CD4-positive, alpha-beta T cell treated with Interleukin-2 at 100 ng/mL for 4 hours (primary cell): ENCODE measurements at places on chromosomes 1 and 21.

GRCh38 chr21:36200081-36200561 lies 43.5 kb downstream of the DOP1B start:
- DNase-seq: no peak

GRCh38 chr1:213564215-213564659 lies 423.5 kb upstream of the PROX1 start:
- no peak for DNase-seq

- peak; percentile 93 for DNase-seq
Observed at GRCh38 chr21:37564341-37564923, 197.9 kb downstream of the DYRK1A start.

DNA sequence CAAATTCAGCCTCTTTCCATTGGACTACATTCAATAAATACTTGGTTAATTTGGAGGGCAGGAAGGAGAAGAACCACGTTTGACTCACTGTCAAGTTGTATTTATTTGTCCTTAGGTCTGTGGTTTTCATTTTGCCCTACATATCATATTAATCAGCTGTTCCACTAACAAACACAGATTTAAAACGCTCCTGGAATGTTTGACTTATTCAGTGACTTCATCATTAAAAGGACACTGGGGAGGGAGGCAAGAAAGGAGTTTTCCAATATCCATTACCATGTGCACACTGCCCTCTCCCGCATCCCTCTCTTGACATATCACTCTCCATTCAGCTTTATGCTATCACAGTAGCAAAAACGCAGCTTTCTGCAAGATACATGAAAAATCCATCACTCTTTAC lies 98.2 kb upstream of the C1orf87 start:
- no peak for DNase-seq

DNA sequence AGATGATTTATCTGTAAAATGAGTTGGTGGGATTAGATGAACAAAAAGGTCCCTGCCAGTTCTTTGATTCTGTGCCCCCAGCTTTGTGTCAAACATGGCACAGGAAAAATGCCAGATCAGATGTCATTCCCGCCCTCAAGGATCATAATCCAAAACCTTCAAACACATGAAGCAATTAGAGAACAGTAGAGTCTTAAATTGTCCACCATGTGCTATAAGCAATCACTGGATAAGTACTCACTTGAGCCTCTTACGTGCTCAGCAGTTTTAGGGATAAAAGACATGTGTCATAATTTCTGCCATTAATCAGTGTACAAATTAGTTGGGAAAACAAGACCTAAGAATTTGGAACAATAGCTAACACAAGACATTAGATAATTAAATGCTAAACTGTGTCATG lies 15.4 kb upstream of the KIAA0040 start:
- DNase-seq: no peak

DNA sequence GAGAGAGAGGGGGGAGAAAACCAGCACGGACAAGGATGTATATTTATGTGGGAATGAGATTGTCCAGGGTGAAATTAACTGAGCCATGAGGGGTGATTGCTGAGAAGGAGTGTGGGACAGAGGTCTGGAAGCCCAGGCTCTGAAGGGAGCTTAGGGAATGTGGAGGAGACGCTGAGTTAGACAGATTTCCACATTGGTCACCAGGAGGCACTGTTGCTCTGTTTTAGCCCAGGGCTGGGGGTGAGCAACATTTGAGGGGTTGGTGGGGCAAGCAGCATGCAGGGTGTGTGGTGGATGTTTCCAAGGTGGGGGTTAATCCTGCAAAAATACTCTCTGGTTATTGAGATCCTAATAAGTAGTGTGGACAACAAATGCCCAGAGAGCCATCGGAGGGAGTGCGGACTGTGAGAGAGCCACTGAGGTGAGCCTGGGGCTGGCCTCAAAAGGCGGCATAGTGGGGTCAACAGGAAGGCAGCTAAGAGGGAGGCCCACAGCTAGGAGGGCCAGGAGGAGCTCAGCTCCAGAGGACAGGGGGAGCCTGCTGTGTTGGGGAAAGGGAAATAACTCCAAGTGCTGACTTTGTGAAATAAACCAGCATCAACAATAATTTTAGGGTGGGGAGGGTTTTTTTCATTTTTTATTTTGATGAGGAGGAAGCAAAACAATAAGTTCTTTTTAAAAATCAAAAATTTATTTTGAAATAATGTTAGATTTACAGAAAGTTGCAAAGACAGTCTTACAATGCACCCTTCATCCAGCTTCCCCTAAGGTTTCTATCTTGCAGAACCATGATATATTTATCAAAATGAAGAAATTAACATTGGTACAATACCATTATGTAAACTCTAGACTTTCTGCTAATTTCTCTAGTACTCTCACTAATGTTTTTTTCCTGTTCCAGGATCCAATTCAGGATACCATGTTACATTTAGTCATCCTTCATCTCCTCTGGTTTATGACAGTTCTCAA lies 82.8 kb upstream of the CD34 start:
- DNase-seq: no peak

DNA sequence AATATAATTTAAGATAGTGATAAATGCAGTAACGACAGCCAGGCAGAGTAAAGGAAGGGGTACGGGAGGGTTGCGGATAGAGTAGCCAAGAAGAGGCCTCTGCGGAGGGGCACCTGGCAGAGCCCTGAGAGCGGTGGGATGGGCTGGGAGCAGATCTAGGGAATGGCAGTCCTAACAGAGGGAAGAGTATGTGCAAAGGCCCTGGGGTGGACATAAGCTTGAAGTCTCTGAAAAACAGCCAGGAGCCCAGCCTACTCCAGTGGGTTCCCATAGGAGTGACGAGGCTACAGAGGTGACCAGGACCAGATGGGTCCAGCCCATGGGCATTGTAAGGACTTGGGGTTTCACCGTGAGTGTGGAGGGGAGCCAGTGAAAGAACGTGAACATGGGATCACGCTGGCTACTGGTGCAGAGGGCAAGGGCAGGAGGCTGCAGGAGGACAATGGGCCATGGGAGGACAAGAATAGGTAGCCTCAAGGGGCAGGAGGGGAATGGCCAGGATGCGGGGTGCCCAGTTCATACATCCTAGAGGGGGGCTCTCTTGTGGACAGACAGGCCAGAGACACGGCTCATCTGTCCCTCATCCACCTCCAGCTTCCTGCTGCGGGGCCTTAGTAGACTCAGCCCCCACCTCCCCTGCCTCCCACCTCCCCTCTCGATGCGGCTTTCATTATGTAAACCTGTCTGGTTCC lies 185.7 kb upstream of the VAMP3 start:
- no peak for DNase-seq

DNA sequence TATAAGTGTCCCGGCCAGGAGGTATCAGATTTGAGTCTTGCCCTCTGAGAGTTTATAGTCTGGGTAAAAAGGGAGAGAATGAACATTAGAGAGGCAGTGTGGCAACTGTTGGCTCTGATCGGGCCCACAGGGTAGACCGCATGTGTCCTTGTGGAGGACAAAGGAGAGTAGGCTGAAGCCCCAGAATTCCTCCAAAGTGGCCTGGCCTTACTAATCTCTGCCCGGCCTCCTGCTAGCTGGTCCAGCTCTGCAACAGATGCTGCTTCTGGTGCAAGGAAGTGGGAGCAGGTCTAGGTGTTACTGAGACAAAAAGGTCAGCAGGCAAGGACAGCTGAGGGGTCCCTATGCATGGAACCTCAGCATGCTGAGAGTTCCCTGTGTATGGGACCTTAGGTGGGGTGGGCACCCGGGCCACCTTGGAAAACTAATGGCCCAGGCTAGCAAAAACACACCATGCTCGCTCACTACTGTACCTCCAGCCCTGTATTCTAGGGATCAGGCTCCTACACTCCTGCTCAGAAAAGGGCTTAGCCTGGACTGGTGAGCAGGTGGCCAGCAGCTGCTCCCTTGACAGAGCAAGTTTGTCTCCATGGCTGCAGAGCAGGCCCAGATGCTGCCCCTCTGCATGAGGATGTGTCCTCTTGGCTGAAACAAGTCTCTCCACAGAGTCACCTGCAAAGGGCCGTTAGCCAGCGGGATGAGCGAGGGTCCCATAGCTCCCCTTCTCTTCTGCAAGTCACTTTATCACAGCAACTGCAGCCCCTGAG lies 30.3 kb upstream of the RGS16 start:
- no peak for DNase-seq
